GM03348 (cell line): ENCODE measurements at places on chromosomes 6 and 20.

GRCh38 chr6:36247693-36248092 lies 22.2 kb upstream of the PNPLA1 start:
- peak; percentile 61 for DNase-seq

GRCh38 chr6:53361549-53362031 lies 12.8 kb upstream of the ELOVL5 start:
- DNase-seq: peak; percentile 18

DNA sequence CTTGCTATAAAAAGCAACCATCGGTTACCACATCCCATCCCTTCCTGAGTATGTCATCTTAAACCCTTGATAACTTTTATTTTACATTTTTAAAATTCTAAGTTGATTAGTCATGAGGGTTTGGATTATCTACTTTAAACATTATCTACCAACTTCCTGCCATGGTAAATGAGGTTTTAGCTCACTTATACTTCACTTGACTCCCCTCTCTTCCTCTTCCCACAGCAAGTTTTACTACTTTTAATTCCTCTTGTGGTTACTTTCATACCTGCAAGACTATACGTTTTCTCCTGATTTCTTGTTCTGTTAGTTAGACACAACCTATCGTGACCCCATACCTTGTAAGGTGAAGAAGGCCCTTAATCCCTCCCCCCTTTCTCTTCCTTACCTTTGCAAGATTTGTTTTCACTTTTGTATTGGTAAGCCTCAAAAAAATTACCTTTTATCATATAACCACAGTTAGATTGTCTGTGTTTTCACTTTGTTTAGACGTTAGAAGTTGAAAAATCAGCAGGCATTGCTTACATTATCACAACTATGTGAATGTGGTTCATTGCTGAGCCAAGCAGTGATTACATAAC lies 60.1 kb upstream of the OGFRL1 start:
- peak; percentile 21 for DNase-seq

GRCh38 chr6:21438237-21438985 lies 155.1 kb upstream of the SOX4 start:
- DNase-seq: no peak

GRCh38 chr20:21767739-21768223 lies 62.3 kb downstream of the PAX1 start:
- DNase-seq: no peak

DNA sequence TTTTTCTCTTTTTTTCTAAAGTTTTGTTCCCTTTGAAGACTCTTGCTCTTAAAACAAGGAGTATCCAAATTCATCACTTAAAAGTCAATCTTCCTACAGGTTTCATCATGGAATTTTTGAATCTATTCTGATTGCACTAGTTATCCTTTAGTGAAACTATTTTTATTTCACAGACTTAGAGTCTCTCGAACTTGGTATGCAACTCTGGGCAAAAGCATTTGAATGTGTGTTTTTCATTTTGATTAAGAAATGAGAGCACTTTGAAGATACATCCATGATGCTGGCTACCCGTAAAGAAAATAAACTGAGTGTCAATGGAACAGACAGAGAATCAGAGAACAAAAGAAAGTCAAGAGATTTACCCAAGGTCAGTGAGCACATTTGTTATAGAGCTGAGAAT lies 586.5 kb downstream of the EPM2A start:
- DNase-seq: no peak

DNA sequence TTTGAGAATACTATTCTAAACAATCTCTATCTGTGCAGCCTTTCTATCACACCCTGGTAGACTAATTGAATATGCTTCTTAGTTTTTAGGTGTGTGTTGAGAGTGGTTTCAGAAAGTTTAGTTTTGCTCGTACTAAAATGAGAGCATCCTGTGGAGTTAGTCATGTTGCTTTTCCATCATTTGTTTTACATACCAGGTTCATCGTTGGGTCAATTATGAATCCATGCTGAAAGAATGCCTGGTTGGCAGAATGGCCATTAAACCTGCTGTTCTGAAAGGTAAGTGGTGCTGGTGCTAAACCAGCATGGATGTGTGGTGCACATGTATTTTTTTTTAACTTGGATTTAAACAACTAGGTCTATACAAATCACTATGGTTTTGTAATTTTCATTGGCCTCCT lies 49.3 kb downstream of the CYB5R4 start:
- DNase-seq: peak; percentile 11

GRCh38 chr6:110980227-110980626 lies 1.6 kb upstream of the RPF2 start:
- no peak for DNase-seq

DNA sequence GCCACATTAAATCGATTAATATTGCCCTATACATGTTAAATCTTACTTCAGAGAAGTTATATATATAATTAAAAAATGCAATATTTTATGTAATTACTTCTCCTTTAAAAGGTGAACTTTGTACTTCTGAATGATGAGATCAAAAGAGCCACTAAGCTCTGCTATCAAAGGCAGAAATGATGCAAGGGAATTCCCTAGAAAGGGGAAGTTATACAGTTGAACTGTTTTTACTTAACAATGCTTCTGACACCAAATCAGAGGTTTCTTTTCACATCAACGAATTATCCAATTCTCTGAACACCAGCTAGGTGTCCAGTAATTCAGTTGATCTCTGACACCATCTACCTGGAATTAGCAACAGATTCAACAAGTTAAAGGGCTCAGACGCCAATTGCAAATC lies 319.9 kb upstream of the TSHZ2 start:
- no peak for DNase-seq

- no peak for DNase-seq
Observed at GRCh38 chr6:136464148-136464547, 86.1 kb downstream of the MAP7 start.

GRCh38 chr6:63814459-63814858 lies 178.9 kb downstream of the PHF3 start:
- peak; percentile 11 for DNase-seq

GRCh38 chr6:40378071-40378724 lies 209.0 kb downstream of the LRFN2 start:
- no peak for DNase-seq

- DNase-seq: no peak
Observed at GRCh38 chr20:37521061-37521771, at the start of gene NNAT. Gene NNAT, plus strand, starts transcription at chr20:37521250. Its CDS starts 82 bp downstream, at chr20:37521332.

DNA sequence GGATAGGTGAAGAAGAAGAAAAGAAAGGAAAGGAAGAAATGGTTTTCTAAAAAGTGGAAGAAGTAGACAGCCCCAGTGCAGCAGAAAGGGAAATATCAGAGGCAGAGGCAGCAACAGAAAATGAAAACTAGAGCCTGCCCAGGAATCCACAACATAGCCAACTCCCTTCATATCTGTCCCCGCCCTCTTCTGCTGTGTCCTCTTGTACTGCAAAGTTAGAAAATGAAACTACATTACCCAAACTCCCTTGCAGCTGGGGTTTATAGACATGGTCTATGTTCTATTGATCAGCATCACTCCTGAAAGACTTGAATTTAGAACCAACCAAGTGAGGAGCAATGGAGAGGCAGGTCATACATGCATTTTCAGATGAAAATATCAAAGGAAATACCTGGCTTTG lies 200.5 kb upstream of the PHACTR1 start:
- peak; percentile 55 for DNase-seq

DNA sequence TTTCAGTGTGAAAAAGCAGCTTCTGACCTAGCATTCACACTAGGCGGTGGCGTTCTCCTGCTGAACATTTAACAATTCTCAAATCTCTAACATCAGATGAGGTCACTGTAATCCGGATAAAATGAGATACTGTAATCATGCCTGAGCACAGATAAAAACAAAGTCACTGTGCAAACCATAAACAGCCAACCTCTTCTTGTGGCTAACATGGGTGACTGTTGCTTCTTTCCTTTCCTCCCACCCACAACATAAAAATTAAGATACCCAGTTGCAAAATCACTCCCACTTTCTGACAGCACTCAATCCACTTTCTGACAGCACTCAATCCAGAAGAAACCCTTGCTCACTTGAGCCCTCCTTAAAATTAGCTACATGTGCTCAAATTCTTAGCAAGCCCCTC lies 11.5 kb upstream of the ALDH8A1 start:
- DNase-seq: no peak

DNA sequence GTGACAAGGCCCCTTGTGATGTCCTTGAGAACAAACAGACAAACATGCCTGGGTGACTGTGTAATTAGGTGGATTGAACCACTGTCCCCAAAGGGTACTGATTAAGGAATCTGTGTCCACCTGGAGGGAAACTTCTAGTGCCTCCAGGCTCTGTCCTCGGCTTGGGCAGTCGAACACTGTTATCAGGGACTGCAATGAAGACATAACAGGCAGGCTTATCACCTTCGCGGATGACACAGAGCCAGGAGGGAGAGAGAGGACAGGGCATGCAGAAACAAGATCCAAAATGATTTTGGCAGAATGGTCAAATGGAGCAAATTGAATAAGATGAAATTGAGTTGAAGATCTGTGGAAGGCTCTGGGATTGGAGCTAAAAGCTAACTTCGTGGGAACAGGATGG lies 60.9 kb upstream of the ZFAND3 start:
- DNase-seq: no peak

DNA sequence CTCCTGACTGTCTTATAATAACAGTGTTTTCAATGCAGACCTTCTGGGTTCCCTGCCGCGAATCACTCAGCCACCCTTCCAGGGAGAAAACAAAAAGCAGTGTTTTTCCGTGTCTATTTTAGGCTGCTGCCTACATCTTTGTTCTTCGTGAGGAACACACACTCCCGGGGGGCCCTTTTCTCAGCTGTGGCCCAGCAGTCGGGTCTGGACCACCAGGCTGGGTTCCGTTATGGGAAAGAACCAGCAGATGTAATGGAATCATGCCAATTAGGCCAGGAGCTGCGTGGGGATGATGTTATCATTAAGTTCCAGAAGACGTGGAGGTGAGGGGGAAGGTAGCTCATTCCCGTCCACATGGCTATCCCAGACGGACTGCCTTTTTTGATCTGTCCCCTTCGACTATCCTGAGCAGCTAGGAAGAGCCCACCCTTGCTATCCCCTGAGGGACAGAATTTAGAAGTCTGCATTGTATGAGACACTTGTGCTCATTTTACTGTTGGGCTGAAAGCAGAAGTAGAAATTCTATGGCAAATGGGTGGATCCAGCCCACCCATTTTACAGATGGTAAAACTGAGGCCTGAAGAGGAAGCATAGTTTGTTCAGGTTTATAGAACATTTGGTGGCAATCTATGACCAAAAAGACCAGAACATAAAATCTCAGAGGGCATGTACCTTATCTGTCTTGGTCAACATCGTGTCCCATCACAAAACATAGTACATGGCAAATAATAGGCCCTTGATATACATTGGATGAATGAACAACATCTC lies 54.5 kb downstream of the KCNB1 start:
- DNase-seq: no peak

- no peak for DNase-seq
Observed at GRCh38 chr6:152943260-152943897, 39.5 kb downstream of the FBXO5 start.

DNA sequence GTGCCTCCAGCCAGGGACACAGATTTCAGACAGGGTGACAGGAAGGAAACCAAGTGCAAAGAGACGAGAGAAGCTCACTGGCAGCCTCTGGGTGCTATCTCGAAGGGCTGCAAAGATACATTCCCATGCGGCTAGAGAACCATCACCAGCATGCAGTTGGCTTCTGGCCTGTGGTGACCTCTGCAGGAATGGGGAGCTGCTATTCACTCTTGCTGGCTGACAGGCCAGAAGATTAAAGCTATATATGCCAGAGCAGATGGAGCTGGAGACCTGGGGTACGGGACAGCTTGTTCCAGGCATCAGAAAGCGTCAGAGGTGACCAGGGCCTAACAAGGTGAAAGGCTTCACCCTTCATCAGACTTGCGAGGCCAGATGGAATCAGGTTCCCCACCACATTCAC lies 20.0 kb downstream of the MAP1LC3A start:
- DNase-seq: no peak

DNA sequence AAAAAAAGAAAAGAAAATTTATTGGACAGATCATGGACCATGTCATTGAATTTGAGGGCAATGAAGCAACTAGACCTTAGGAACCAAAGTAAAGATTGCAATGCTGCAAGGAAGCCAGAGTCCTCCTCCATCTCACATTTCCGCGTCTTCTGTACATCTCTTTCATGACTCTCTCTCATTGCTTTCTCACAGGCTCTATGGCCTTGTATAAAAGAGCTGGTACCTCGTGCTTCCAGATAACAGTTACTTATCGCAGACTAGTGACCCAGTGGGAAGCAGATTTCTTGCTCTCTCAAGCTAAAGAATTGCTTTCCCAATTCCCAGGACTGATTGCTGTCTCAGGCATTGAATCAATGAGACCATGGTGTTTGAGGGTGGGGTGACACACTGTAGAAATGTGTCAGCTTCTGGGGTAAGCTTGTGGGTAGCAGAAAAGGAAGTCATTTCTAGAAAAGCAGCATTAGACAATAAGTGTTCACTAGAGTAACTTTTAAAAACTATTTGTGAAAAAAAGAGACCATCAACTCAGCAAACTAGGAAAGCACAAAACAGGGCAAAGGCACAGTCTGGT lies 635.3 kb downstream of the UTRN start:
- no peak for DNase-seq

DNA sequence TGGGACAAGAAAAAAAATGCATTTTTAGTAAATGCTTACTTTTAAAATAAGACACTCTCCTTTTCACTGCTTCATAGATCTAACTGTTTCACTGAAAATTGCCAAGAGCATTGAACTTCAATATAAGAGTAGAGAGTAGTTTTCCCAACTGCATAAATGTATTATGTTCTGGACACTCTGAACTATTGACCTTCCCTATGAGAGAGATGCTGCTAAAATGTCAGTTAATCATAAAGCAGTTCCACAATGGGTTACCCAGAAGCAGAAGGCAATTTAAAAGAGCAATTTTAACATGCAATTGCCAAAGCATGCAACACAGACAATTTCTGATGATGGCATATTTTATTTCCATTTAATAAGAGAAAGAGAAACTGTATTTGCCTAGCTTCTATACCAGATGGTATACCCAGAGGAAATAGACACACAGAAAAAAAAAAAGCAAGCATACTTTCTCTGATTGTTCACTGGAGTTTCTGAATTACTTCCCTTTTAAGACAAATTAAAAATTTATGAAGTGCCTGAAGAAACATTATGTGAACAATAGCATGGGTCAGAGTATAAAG lies 279.1 kb upstream of the THEMIS start:
- DNase-seq: no peak

- DNase-seq: no peak
Observed at GRCh38 chr20:34582221-34582620, 23.7 kb downstream of the MAP1LC3A start.

- no peak for DNase-seq
Observed at GRCh38 chr20:11112832-11113231, 439.0 kb upstream of the JAG1 start.

- peak; percentile 65 for DNase-seq
Observed at GRCh38 chr6:28673787-28674671, 148.3 kb downstream of the GPX5 start.

- DNase-seq: no peak
Observed at GRCh38 chr6:139265512-139266190, 26.1 kb downstream of the TXLNB start.

GRCh38 chr20:49762940-49763766 lies 49.5 kb upstream of the B4GALT5 start:
- DNase-seq: no peak

DNA sequence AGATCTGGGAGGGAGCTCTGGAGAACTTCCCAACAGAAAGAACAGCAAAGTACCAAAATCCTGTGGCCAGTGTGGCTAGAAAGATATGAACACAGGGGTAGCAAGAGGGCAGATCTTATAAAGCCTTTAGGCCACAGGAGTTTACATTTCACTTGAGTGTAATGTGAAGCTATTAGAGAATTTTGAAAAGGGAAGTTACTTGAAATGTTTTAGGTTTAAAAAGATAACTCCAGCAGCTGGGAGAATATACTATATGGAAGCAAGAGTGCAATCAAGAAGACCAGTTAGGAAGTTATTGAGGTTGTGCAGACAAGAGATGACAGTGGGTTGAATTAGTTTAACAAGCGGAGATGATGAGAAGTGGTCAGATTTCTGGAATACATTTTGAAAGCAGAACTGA lies 7.9 kb downstream of the SUPT3H start:
- DNase-seq: no peak
